ENCODE measurements at places on chromosomes 4 and X.

- DNase-seq = no peak
These were observed 363.8 kb upstream of the FTHL17 start for GRCh38 chrX:31435592-31435991.

GRCh38 chr4:41050880-41051775, 163.2 kb downstream of the APBB2 start:
- DNase-seq = no peak

DNA sequence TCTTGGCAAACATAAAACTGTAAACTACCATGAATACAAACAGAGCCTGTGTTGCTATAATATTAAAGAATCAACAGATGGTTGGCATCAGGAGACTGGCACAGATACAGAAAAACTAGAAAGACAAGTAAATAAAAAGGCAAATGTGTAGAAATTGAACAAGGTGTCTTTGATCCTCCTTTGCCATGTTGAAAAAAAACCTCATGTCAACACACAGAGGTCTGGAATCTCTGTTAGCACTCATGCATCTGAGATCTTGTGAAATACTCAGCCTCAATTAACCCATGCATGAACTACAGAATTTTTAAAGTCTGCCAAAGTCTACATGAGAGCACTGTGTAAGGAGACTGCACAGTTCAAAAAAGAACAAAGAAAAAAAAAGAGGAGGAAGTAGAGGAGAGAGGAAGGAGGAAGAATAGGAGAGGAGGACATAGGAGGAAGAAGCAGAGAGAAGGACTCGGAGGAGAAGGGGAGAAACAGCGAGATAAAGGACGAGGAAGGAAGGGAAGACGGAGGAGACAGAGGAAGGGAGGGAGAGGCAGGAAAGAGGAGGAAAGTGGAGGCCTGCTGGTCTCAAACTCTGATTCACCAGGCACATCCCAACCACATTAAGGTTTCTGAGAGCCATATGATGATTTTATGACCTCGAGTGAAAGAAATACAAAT, 52.8 kb downstream of the PRDM5 start:
- DNase-seq = no peak

DNA sequence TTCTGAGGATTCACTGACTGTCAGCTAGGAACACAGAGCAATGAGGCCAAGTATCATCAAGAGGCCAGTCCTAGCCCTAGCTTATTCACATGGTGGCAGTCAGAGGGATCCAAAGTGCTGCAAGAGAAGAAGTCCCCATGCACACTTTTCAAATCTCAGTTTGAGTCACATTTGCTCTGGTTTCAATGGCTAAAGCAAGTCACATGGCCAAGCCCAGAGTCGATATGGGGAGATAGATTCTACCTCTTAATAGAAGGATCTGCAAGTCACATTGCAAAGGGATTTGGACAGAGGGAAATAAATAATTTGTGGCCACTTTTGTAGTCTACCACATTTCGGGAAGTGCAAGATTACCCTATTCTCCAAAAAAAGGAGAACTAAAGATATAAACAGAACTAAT, 3.7 kb upstream of the LCORL start:
- no peak for DNase-seq

GRCh38 chr4:84965553-84966381, 723 bp downstream of the WDFY3 start:
- DNase-seq = peak; percentile 33

- DNase-seq = no peak
These were observed 101.2 kb downstream of the CBR4 start for GRCh38 chr4:168908851-168909273.

DNA sequence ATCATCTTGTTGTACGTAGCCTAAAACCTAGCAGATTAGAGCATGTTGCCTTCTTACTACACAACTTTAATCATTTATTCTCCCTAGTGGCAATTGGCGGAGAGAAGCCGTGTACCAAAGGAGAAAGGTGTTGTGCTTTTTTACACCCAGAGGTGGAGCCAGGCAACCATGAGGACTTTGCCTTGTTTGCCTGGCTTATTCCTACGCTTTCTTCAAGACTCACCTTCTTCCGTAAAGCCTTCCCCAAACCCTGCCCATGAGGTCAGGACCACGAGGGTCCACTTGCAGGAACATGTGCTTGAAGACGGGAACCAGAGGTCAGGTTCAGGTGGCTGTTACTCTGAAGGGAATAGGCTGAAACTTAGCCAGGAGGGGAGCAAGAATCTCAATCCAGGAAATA, 290.5 kb downstream of the RAB28 start:
- no peak for DNase-seq

GRCh38 chr4:94334962-94335361, 7.7 kb downstream of the HPGDS start:
- DNase-seq = no peak

DNA sequence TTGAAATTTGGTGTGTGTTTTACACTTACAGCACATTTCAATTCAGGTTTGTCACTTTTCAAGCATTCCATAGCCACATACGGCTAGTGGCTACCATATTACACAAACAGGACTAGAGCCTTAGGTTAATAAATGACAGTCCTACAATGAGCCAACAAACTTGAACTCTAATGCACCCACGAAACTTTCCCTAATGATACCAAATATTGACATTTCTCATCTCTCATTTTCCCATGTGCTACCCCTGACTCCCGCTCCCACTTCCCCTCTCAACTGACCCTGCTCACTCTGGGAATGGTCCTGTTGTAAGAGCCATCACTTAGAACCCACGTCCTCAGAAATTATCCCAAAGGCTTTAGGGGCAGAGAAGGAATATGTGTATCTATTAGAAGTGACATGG, 4.9 kb upstream of the TLR10 start:
- no peak for DNase-seq

GRCh38 chr4:136713140-136713539, 819.2 kb downstream of the PCDH18 start:
- DNase-seq = no peak

GRCh38 chrX:2638279-2638678, 52.8 kb upstream of the CD99 start:
- DNase-seq = no peak

DNA sequence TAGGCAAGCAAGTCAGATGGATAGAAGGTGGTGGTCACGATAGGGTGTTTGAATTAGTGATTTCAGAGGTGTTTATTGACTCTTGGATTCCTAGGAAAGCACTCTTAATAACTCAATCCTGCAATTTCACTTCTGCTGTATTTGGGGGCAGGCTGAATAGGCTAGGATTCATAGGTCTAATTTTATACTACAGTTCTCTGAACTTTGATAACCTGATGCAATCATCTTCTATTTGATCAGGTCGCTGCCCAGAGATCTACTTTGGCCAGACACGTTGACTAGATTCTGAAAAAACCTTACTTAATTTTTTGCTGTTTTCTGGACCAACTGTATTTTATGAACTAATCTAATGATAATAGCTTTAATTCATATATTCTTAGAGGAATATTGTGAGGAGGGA, 26.4 kb downstream of the XK start:
- no peak for DNase-seq

GRCh38 chrX:130896802-130897501, 6.1 kb downstream of the ENOX2 start:
- no peak for DNase-seq

GRCh38 chr4:73589261-73589847, 30.9 kb downstream of the RASSF6 start:
- DNase-seq = no peak

DNA sequence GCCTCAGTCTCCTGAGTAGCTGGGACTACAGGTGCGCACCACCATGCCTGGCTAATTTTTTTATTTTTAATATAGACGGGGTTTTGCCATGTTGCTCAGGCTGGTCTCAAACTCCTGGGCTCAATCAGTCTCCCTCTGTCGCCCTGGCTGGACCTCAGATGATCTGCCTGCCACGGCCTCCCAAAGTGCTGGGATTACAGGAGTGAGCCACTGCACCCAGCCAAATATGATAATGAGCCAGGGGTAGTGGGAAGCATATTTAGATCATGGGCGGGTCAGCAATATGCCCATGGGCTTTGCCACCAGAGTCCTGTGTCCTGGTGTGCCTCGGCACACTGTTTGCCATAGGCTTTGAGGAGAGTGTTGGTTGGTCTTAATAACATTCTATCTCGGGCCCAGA, 71.8 kb downstream of the FAM193A start:
- DNase-seq = no peak

DNA sequence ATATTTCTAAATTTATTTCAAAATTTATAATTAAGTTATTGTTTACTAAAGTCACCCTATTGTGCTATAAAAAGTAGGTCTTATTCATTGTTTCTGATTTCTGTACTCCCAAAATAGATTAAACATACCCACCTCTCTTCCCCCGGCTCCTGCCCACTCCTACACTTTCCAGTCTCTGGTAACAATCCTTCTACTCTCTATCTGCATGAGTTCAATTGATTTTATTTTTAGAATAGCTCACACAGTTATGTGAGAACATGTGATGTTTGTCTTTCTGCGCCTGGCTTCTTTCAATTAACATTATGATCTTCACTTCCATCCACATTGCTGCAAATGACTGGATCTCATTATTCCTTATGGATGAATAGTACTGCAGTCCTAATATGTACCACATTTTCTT, 269.3 kb downstream of the ACTRT1 start:
- no peak for DNase-seq

GRCh38 chr4:95093936-95094929, 336.5 kb downstream of the BMPR1B start:
- DNase-seq = no peak

- DNase-seq = peak; percentile 45
These were observed 78.7 kb downstream of the SYNPO2 start for GRCh38 chr4:118967393-118967792.

DNA sequence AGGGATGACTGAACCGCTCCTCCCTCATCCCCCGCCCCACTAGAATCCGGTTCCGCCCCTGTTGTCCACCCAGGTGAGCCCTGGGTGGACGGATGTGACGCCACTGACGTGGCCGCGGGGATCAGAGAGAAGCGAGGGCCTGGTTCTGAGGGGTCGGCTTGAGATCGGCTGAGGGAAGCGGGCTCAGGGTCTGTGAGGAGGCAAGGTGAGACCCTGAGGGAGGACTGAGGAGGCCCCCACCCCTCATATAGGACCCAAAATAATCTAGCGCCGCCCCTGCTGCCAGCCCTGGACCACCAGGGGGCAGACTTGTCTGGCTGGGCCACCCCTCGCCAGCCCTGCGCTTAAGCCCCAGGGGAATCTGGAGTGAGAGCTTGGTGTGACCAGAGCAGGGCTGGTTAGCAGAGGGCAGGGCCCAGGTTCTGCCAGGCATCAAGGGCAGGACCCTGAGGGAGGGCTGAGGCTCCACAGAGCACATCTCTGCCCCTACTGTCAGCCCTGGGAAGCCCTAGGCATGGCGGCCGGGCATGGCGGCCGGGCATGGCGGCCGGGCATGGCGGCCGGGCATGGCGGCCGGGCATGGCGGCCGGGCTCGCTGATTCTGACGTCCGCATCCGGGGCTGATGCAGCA, at the start of gene MAGEA8:
Gene MAGEA8 (plus strand): TSS at position 103 of the 631 bp plus-strand sequence. CDS start 3,090 bp downstream, outside the sequence.
- no peak for DNase-seq

DNA sequence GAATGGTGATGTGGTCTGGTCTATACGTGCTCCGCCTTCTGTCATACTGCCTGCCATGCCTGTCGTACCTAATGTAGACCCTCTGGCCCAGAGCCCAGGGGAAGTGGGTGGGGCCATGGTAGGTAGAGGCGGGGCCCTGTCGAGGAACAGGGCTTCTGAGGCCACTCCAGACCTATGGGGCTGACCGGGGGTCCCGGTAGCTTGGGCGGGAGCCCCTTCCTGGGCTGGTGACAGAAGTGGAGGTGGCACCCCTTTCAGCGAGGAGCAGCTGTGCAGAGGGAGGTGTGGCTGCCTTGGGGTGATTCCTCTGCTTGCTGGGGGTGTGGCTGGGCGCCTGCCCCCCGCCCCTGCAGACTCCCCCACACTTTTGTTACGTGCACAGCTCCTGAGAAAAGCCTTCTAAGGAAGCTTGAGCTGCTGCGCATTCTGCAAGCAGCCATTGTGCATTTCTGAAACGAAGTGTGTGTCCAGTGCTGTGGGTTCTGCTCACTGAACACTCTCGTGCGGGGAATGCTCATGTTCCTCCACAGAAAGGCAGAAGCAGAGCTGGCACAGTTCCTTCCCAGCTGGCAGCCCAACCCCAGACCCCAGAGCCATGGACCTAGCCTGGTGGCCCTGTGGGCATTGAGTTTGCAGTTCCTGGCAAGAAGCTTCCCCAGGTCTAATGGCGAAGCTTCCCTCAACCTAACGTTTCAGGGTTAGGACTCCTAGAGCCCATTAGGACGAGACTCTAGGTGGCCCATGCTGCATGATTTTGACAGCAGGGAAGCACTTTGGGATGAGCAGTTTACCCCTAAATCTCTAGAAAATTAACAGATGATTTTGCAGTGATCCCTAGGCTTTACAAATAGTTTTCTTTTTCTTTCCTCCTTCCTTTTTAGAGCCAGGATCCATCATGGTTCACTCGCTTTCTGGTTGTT, 72.7 kb upstream of the HGFAC start:
- no peak for DNase-seq

DNA sequence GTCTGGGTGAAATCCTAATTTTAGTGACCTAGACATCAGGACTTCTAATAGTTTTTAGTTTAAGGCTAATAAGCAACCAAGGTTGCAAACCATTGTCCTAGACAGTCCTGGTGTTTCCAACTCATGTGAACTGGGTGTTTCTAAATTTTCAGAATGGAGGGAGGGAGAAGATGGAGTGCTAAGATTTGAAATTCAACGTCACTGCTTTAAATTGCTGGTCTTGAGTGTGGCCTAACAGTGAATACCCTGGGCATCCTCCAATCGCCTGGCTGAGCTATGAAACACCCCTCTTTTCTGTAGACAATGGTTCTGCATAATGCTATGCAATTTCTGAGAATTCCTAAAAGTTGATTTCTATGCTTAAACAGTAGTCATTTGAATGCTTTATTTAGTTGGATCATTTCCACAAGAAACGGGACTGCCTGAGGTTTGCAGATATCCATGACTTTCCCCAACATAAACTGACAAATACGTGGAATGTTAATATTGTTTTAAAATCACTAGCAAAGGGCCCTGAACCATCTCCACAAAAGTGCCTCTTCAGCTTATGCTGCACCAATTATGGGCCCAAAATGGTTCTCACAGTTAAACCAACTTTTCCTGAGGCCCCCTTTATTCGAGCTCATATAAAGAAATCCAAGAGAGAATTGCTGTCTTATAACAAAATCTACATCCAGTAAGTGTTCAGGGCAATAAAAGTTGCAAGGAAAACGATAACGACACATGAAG, 1.1 kb downstream of the FBXL5 start:
- peak; percentile 23 for DNase-seq

GRCh38 chrX:133985967-133986683, 731 bp upstream of the GPC3 start:
- no peak for DNase-seq

DNA sequence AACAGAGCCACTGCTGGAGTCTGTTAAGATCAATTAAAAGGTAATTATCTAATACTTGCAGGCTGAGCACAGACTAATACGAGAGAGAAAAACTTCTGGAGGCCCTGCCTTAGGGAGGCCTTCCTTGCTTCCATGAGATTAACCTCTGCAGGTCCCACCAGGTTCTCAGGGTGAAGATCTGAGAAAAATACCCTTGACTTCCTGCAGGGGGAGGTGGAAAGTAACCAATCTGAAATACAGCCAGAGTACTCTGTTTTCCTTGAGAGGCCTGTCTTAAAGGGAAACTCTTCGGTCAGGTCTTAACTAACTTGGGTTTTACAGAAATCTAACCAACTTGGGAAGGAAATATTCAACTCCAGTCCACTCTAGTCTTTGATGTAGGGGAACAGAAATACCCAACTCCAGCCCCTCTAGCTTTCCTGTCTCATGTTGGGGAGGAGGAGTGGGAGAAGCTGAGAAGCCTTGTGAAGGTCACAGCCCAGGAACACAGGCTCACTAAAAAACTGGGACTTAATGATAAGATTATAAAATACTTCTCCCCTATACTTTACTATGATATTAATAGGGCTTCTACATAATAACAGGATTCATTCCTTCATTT, 77.1 kb downstream of the TBCK start:
- peak; percentile 44 for DNase-seq

GRCh38 chr4:3523146-3523627, 9.0 kb downstream of the LRPAP1 start:
- DNase-seq = no peak
